ENCODE measurements at places on chromosomes 12 and 14.

DNA sequence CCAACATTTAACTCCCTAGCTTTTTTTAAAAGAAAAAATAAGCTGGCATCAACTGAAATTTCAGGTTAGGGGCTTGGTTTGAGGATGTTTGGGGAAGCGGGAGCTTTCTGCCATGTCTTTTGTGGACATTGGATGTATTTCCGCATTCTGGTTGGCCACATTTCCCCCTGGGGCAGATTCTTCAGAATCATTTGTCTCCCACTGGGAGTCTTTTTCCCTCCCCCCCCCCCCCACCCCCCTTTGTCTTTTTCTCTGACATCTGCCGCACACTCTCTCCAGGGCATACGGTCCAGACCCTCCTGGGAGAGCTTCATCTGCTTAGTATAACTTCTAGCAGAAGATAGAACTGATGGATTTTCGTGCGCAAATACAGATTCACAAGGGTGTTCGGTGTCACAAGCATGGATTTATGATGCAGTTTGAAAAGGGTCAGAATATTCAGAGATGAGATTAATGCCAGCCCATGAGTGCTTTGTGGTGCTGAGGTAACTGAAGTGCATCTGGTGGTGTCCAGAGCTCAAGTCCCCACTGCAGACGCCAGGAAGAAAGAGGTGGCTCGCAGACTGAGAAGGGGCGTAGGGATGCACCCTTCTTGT, 40.2 kb downstream of the ETV6 start:
- no peak for DNase-seq

- no peak for DNase-seq
These were observed 8.9 kb downstream of the IKZF4 start for GRCh38 chr12:56029666-56030293.

GRCh38 chr12:46364777-46365580, 7.6 kb downstream of the SLC38A2 start:
- no peak for DNase-seq

DNA sequence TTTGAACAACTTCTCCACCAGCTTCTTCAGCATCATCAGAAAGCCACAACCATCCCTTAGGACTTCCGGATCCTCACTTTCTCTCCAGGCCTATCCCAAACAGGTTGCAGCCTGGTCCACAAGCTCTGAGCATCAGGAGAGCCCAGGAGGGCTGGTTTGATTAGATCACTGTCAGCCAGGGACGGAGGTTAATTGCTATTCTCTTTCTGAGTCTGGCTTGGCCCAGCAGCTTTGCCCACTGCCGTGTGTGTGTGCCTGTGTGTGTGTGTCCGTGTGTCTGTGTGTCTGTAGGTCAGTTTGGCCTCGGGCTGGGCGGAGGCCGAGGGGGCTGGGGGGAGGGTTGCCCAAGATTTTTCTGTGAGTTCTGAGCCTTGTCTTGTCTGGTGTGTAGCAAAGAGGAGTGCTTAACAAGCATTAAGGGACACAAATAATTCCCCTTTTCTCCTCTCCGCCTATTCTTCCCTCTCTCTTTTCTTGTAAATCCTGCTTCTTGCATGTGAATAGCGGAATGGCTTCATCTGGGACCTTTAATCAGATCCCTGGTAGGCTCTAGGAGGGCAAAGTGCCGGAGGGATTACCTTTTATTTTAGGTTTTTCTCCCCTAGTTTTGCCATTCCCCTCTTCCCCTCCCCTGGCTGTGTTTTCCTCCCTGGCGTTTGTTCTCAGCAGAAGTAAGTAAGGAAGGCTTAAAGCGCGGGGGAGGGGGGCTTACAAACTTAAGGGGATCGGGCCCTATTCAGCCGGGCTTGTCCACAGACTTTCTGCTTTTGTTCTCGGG, 138.2 kb upstream of the LHX5 start:
- no peak for DNase-seq

- DNase-seq: no peak
These were observed at the start of gene TAS2R50 for GRCh38 chr12:10986812-10987211. Gene TAS2R50, minus strand, starts transcription at chr12:10986912. Its CDS starts 52 bp downstream, at chr12:10986860.

DNA sequence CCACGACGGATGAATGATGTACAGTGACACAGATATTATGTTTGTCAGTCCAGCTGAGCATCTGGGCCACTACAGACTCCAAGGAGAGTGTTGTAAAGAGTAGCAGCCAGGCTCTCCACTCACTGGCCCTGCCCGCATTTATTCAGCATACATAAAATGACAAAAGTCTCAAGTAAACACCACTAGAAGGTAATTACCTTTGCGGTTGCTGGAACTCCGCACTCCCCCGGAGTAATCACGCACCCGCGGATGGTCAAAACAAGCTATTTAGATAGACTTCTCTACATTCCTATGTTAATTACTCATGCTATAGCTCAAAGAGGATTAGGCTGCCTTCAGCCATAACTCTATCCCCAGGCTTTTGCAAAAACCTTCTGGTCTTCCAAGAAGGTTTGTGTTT, 18.8 kb upstream of the STRAP start:
- no peak for DNase-seq

- no peak for DNase-seq
These were observed 31.5 kb downstream of the E2F7 start for GRCh38 chr12:77033658-77034536.

GRCh38 chr12:59787610-59788009, 191.8 kb downstream of the SLC16A7 start:
- no peak for DNase-seq

DNA sequence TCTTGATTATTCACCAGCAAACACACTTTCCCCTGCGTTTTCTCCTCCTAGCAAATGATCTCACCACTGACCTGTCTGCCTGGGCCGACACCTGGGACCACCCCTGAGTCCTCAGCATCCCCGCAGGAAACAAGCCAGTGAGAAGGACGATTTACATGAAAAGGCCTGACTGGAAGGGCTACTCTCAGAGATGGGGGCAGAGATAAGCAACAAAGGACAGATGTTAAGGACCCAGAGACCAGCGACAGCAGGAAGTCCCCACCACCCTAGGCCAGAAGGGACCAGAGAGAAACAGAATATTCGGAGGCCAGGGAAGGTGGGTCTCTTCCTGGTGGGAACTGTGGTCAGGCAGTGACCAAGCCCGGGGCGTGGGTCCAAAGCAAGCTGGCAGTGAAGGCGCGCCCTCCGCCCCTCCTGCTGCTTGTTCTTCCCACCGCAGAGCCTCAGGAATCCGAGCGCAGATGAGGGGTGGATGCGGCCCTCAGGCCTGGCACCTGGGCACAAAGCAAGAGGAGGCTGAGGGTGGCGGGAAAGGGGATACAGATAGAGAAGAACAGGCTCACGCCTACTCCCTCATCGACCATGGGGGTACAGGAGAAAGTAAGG, 55.8 kb downstream of the STX2 start:
- DNase-seq: no peak

- DNase-seq: no peak
These were observed 558 bp downstream of the TEX22 start for GRCh38 chr14:105398726-105399465.

- DNase-seq: no peak
These were observed 107.3 kb upstream of the CCDC196 start for GRCh38 chr14:66378712-66379505.

GRCh38 chr14:23093991-23094665, 808 bp downstream of the ACIN1 start:
- DNase-seq: peak; percentile 47

GRCh38 chr14:82642425-82642824, 1108.8 kb upstream of the SEL1L start:
- DNase-seq: no peak
